ENCODE measurements at places on chromosomes 6 and 20. TPM values are rescaled to one million over a fixed set of nuclear protein-coding genes. Genes with fewer than 3 reads are reported as not detected.

- H3K27me3 ChIP-seq, result no peaks in the 10 kb centered on the region
- H3K4me3 ChIP-seq, result no peak overlapping the region
- H3K27ac ChIP-seq, result no peak overlapping the region
- no peak for DNase-seq
Measured at GRCh38 chr6:116386581-116387299, 16.0 kb downstream of the DSE start.

GRCh38 chr6:22921828-22922227 is 352.5 kb downstream of the HDGFL1 start:
- DNase-seq, result no peak
- H3K27me3 ChIP-seq, result no peaks in the 10 kb centered on the region
- H3K4me1 ChIP-seq, result no peaks in the 10 kb centered on the region
- no peak overlapping the region for H3K4me3 ChIP-seq

GRCh38 chr6:68229566-68229965 is 405.5 kb upstream of the ADGRB3 start:
- H3K4me3 ChIP-seq, result no peak overlapping the region
- no peaks in the 10 kb centered on the region for H3K4me1 ChIP-seq
- no peaks in the 10 kb centered on the region for H3K27me3 ChIP-seq
- no peak overlapping the region for H3K27ac ChIP-seq
- no peak for DNase-seq

DNA sequence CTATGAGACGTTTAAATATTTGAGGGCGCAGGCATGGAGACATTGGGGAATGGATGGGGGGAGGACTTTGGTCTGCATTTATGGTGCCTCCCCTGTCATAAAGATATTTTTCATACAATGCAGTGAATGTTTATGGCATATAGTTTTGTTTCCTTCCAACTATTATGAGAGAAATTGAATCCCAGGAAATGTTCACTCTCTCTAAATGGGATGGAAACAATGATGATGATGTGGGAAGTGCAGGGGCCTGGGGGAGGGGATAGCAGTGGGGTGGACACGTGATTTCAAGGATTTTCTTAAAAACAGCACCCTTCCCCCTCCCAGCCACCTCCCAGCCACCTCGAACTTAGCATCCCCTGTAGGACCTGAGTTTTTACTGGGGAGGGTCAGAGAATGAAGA is 69.9 kb downstream of the TOX2 start:
- no peak for DNase-seq
- peaks cover 38% of the 10 kb centered on the region for H3K27me3 ChIP-seq
- no peak overlapping the region for H3K27ac ChIP-seq
- peaks cover 2% of the 10 kb centered on the region for H3K4me1 ChIP-seq

- peaks cover 48% of the 10 kb centered on the region for H3K27me3 ChIP-seq
- no peaks in the 10 kb centered on the region for H3K36me3 ChIP-seq
- no peak overlapping the region for H3K27ac ChIP-seq
Measured at GRCh38 chr6:147509891-147510290, 1.4 kb downstream of the SAMD5 start.

DNA sequence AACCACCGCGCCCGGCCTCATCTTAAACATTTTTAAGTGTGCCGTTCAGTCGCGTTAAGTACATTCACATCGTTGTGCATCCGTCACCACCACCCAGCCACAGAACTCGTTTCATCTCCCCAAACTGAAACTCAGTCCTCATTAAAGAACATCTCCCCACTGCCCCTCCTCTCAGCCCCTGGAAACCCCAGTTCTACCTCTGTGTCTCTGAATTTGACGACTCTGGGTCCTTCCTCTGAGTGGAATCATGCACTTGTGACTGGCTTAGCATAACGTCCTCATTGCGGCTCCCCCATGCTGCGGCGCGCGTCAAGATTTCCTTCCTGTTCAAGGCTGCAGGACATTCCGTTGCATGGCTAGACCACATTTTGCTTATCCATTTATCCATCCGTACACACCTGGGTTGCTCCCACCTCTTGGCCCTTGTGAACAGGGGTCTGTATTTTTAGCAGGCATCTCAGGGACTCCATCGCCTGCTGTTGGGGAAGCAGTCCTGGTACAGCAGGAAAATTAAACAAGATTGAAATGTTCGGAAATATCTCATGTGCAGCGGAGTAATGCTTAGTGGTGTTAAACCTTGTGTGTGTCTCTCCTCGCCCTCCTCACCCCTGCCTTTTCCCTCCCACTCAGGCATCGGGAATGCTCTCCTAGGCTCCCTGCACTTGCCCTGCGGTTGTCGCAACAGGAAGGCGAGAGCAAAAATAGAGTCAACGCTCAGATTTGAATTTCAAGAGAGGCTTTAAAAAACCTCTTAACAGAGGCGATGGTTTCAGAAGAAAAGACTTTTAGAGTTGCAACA is 127.9 kb downstream of the PXDC1 start:
- no peak for DNase-seq
- no peak overlapping the region for H3K27ac ChIP-seq
- H3K4me1 ChIP-seq, result peaks cover 2% of the 10 kb centered on the region
- H3K36me3 ChIP-seq, result no peaks in the 10 kb centered on the region
- peaks cover 38% of the 10 kb centered on the region for H3K27me3 ChIP-seq
- no peak overlapping the region for H3K4me3 ChIP-seq

DNA sequence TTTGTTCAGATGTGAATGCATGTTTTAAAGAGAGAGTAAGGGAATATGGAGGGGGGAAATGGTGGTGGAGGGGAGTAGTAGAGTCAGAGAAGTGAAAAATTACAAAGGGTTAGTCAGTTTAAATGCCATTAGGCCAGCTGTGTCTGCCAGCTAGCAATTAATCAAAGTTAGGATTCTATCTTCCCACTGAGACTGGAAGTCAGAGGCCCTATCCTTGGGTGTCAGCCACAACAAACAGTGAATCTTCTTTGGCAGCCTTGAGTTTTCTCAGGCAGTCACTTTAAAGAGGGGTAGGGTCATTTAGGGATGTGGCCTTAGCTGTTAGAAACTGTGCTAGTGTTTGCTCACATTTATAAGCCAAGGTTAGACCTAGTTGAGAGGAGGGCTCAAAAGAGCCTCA is 120.5 kb upstream of the BTBD3 start:
- H3K4me3 ChIP-seq, result no peak overlapping the region
- no peak overlapping the region for H3K27ac ChIP-seq
- no peaks in the 10 kb centered on the region for H3K4me1 ChIP-seq
- DNase-seq, result no peak

GRCh38 chr20:62461157-62461556 is 14.6 kb downstream of the GATA5 start:
- no peaks in the 10 kb centered on the region for H3K36me3 ChIP-seq
- H3K4me1 ChIP-seq, result no peaks in the 10 kb centered on the region
- peaks cover under 1% of the 10 kb centered on the region for H3K27me3 ChIP-seq
- H3K27ac ChIP-seq, result no peak overlapping the region
- H3K4me3 ChIP-seq, result no peak overlapping the region

Gene OPRM1
- not detected for total RNA-seq

Gene OPRL1
- total RNA-seq, result 1.2 TPM

Gene PPP1R14C
- total RNA-seq, result 0.10 TPM

Gene PMEPA1
- 0.76 TPM for total RNA-seq

Gene SMOC2
- total RNA-seq, result not detected

Gene PTCRA
- total RNA-seq, result not detected

Data from activated CD4-positive, alpha-beta memory T cell treated with anti-CD3 and anti-CD28 coated beads, Interleukin-2, amount 10 ng/mL, durations not matched to agents 7 days and 5 days (primary cell).